ENCODE measurements at places on chromosomes 7 and 10.

- no peak for DNase-seq
These were observed 58.0 kb downstream of the CALML3 start for GRCh38 chr10:5582736-5583135.

- DNase-seq = no peak
These were observed 25.9 kb downstream of the KNDC1 start for GRCh38 chr10:133185916-133186315.

- DNase-seq = no peak
These were observed 70.4 kb upstream of the VWDE start for GRCh38 chr7:12474035-12474434.

GRCh38 chr10:48498940-48499510 is 105.8 kb downstream of the ARHGAP22 start:
- DNase-seq = no peak

DNA sequence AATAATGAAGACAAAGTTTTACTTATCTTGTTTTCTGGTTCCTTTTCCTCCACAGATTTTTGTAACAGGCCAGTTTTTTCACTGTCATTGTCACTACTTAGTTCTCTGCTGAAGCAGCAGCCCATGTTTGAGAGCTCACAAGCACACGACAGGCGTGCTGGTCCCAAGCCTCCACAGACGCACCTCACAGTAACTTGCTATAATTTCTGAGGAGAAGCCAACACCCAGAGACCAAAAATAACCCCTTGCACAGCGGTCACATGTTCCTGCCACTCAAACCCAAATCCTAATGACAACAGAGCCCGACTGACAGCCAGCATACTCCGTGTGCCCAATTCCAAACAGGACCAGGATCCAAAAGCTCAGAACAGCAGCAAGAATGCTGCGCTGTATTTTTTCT is 58.5 kb downstream of the LARP4B start:
- DNase-seq = no peak

DNA sequence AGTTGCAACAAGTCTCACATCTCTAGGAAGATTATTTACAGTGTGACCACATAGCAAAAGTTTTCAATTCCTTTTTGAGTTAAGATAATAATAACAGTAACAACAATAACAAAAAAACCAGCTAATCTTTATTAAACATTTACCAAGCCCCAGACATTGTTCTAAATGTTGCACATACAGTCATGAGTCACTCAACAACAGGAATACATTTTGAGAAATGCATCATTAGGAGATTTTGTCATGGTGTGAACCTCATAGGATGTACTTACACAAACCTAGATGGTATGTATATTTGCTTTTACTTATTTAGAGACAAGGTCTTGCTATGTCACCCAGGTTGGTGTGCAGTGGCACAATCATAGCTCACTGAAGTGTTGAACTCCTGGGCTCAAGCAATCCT is 52.0 kb downstream of the SPAM1 start:
- no peak for DNase-seq

GRCh38 chr10:91935886-91936285 is 12.3 kb downstream of the BTAF1 start:
- no peak for DNase-seq

DNA sequence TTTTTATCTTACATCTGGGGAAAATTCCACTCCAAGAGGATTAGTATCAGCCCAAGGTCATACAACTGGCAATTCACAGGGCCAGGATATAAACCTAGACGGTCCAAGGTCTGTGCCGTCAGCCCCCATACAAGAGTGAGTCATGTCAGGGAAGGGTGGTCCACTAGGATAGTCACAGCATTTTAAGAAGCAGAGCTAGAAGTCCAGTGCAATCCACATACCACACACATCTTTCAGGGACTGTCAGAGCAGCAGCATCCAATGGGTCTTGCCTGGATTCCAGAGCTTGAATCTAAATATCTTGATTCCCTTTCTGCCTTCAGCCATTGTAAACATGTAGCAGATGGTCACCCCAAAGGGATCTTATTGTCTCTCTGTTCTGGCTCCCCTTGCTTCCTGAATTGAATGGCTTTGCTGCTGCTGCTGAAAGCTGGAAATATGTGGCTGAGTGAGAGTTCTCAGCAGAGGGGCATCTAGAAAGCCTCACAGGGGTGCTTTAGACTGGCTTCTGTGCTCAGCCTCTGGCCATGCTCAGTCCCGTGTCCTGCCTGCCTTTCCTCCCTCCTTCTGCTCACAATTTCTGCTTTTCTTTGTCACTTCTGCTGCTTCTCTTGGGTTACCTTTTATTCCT is 9.9 kb upstream of the OR6V1 start:
- no peak for DNase-seq

GRCh38 chr10:52491246-52491995 is 177.3 kb downstream of the DKK1 start:
- no peak for DNase-seq

- DNase-seq = no peak
These were observed 3.1 kb upstream of the PKD1L1 start for GRCh38 chr7:47951374-47951773.

DNA sequence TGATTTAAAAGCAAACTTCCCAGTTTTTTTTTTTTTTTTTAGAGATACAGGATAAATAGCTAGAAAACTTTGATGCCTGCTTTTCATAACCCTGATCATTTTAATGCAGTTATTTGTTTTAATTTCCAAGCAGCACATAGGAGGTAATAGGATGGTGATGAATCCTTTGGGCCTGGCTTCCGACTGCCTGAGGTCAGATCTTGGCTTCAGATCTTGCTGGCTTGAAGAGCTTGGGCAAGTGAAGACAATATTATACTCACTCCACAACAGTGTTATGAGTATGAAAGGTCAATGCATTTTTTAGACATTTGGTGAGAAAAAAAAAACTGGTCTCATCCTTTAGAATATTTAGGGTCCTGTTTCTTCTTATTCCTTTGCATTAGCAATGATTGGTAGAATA is 124.8 kb upstream of the PRKCQ start:
- no peak for DNase-seq

DNA sequence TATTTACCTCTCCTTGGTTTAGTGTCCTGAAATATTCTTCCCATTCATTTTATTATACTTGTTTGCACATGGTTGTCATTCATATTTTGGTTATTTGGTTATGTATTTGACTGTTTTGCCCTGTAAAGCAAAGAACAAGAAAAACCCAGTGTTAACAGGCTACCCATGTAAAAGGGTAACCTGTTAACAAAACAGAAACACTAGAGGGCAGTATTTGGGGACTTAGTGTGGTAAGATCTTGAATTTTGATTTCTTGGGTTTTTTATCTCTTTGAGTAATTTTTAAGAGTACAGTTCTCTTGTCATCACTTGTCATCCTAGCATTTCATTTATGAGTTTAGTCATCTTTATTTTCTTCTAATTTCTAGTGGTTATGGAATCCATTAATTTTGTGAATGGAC is 51.3 kb downstream of the POLL start:
- DNase-seq = no peak

DNA sequence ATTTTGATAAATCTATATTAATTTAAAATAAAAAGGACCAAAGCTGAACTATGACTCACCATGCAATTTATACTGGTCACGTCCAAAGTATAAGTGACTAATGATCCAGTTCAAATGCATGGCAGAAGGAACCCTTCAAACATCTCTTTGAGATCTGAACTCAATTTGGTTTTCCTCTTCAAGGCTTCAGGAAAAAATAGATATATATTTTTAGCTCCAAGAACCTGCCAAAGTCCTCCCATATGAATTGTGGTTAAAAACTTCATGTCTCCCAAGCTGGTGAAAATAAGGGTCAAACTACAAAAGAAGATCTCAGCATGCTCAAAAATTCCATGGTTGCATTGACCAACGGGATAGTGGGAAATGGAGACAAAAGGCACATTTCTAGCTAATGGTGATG is 34.6 kb upstream of the PDE1C start:
- no peak for DNase-seq

DNA sequence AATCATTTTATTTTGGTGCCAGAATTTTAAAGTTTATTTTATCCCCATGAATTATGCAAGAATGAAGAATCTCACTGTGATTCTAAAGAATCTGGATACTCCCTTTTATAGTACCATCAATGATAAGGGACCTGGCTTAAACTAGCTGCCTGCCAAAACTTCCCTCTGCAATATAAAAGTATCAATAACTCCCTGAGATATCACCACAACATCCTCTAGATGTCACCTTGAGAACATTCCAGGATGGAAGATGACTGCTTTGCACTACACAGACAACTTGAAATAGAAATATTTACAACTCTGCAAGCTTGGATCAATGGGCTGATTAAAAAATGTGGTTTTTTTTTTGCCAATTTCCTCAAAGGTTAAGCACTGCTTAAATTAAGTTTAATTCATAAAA is 142.1 kb downstream of the SLC25A13 start:
- DNase-seq = no peak

GRCh38 chr10:22640359-22640758 is 74.0 kb downstream of the PIP4K2A start:
- DNase-seq = no peak

DNA sequence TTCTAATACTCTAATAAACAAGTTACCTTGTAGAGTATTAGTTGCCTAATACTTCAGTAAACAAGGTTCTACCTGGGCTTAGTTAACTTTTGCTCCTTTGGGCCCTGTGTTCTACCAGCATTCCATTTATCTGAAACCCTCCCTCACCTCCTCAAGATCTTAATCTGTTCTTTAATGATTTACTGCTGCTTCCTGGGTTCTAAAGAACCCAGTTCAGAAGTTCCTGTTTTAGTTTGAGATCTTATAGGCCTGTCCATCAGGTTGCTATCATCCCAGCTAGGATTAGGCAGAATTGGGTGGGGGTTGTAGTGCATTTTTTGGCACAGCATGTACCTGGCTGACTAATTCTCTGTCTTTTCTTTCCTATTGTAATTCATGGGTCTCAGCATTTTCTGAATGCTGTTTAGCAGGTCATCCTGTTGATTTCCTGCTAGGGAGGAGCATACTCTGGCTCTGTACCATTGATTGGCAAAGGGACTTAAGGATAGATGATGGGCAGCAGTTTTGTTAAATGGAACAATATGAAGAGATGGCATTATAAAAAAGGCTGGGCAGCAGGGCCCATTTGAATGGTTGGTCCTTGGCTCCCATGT is 53.7 kb upstream of the TMEM248 start:
- no peak for DNase-seq

Data from stimulated activated CD4-positive, alpha-beta T cell treated with anti-CD3 and anti-CD28 coated beads, Interleukin-4, amount 100 ng/mL, for 4 hours (primary cell).